Right forelimb (tissue), 1 donor: ENCODE measurements at places on chromosomes 5 and 9.

DNA sequence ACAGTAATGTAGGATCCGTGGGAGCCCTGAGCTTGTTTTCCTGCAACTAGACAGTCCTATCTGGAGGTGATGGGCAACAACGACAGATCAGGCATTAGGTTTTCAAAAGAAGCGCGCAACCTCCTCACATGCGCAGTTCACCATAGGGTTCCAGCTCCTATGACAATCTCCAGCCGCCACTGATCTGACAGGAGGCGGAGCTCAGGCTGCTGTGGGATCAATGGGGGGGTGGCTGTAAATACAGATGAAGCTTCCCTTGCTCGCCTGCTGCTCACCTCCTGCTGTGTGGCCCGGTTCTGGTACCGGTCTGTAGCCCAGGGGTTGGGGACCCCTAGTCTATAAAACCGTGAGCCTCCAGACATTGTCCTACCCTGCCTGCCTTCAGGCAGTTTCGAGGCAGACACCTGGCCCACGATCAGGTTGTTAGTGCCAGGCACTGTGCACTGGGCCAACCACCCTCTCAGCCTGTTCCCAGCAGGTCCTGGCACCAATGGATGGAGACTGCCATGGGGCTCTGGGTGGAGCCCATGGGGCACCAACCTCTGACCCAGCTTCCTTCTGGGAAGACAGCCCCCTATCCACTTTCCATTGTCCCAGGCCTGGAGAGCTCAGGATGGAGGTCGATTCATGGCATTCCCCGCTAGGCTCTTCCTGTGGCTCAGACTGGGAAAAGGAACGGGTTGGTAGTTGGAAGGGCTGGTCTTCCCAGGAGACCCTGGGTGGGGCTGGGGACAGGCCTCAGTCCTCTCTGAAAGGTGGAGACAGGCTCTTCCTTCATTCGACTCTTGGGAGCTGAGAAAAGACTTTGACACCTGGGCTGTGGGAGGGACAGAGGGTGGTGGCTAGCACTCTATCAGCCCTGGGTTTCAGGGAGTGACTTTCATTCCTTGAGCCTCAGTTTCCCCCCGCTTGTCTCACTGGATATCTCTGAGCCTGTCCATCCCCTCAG lies 1.7 kb downstream of the ENDOG start:
- no peak for DNase-seq

DNA sequence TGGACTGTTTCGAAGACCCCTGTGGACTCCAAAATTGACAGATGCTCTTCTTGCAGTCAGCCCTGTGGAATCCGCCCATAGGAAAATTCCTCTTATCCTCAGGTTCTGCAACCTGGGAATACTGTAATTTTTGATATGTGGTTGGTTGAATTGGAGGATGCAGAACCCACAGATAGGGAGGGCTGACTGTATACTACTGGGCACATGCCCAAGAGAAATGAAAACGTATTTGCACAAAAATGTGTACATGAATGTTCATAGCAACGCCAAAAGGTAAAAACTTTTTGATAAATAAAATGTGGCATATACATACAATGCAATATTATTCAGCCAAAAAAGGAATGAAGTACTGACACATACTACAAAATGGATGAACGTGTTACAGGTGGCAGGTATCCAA lies 1.9 kb upstream of the SNAPC3 start:
- no peak for DNase-seq

DNA sequence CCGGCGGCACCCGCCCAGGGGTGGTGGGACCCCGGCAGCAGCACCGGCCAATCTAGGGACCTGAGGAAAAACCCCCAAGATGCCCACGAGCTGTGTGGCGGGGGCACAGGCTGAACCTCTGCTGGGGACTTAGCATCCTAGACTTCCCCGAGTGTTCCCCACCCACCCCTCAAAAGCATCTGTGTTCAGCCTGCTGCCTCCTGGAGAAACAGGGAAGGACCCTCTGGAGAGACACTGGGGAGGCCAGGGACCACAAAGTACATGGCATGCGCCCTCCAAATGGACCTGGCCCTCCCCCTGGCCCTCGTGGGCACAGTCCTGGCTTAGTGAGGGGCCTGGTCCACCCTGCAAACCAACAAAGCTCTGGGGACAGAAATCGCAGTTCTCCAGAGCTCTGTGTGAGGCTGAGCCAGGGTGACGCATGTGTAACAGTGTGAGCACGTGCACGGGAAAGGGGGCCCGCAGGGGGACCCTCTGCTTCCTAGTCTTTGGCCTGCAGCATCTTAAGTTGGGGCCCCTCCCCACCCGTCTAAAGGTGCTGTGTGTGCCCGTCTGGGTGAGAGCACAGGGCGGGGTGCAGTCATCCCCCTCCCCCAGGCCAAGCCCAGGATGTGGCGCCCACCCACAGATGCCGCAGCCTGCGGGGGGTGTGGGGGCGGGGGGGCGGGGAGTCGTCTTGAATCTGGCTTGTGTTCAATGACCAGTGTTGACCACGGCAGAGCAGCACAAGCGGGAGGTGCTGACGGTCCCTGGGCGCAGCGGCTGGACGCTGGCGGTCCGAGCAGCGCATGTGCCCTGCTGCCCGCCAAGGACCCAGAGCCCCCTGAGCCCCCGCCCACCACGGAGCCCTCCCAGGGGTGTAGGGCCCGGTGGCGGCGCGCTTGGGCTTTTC lies 672 bp upstream of the KCNT1 start:
- DNase-seq: no peak

GRCh38 chr5:57383093-57383861 lies 99.3 kb downstream of the ACTBL2 start:
- DNase-seq: no peak

- no peak for DNase-seq
These were observed 92.1 kb downstream of the ZCCHC7 start for GRCh38 chr9:37212435-37212834.

DNA sequence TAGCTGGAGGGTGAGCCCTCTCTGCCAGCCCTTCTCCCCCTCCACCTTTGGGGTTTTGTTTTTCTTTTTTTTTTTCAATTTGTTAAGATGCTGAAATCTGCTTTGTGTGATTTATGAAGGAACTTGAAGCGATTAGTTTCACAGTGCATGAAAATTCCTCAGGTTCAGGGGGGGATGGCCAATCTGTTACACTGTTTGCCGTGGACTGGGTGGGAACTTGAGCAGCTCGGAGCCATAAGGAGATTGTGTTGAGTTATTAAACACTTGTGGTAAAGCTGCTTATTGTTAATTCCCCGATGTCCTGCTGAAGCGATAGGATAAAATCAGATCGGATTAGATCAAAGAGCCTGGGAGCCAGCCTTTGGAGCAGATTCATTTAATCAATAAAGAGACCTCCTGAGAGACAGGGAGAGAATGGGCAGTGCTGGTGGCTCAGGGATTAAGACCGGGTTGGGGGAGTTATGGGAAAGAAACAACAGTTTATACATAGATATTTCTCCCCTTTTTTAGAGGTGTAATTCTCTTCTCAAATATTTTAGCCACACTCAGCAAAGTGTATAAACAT lies 105.8 kb upstream of the SPATA31D4 start:
- no peak for DNase-seq

DNA sequence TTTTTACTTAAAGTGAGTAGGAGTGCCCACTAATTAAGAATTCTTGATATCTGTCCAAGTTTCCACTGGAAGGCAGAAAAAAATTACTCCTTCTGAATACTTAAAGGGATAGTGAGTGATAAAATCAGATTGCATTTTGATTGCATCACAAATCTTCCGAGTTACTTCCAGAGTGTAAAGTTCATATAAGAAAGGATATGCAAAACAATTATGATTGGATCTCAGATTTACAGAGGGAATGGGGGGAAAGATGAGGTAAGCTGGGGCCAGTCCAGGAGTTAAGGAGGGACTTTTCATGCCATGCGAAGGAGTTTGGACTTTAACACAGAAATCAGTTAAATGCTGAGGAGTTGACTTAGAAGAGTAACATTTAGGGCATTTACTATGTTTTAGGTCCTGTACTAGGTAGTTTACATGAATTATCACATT lies 9.3 kb upstream of the RNF145 start:
- no peak for DNase-seq

DNA sequence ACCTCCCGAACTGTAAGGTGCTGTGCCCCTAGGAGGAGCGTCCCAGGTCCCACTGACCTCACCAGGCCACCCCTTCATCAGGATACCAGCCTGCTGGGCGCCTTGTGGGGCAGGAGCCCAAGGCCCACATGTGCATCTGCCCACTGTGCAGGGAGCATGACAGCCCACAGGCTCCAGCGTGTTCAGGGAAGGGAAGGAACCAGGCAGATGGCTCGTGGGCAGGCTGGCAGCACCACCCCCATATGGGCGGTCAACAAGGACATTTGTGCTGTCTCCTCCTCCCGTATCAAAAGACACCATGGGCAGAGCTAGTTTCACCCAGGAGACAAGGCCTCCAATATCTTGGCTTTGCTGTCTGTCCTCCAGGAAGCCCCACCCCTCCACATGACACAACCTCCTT lies 85.5 kb upstream of the PPP1R26 start:
- DNase-seq: no peak

DNA sequence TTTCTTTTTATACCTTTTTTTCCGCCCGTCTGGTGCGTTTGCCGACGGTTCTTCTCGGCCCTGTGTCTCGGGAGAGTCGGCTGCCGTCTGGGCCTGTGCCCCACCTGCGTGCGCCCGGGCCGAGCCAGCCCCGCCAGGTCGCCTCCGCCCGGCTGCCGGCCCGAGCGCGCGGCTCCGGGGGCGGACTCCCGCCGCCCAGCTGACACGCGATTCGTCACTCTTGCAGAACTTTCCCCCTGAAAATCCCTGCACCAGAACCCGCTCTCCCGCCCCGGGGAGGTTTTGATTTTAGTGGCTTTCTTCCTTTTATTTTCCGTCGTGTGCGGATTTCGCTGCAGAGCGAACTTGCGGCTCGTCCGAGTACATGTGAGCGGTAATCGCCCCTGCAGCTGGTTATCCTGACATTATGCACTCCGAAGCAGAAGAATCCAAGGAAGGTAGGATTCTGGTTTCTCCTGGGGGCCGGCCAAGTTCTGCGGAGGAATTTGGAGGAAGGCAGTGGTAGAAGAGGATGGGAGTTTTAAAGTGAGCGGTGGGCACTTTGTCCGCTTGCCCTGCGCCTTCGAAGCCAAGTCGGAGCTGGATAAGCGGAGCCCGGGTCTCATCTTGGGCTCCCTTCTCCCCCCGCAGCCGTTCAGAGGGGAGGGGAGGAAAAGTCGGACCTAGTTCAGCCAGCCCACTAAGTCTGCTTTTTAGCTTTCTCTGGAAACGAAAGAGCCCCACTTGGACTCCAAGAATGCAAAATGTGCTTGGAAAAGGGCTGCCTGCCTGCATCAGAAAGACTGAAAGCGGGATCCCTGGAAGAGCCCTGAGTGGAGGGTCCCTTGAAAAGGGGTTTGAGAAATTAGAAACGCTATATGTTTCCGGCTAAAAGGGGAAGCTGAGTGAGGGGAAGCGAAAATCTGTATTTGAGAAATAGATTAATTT lies at the start of gene TNFAIP8:
TSS of gene TNFAIP8 (plus strand) at position 335 of the 927 bp plus-strand sequence. CDS start at position 407, 72 bp downstream.
- peak; percentile 84 for DNase-seq

DNA sequence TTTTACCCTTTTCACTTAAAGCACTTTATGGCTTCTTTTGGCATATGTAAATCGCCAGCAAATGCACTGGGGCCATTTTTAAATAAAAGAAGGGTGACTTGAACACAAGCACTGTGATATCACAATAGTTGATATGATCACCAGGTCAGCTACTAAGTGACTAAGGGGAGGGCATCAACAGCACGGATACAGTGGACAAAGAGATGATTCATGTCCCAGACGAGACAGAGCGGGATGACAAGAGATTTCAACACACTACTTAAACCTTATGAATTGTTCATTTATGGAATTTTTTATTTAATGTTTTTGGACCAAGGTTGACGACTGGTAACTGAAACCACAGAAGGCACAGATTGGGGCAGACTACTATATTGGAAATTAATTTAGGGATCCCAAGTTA lies 54.1 kb downstream of the RORB start:
- no peak for DNase-seq

DNA sequence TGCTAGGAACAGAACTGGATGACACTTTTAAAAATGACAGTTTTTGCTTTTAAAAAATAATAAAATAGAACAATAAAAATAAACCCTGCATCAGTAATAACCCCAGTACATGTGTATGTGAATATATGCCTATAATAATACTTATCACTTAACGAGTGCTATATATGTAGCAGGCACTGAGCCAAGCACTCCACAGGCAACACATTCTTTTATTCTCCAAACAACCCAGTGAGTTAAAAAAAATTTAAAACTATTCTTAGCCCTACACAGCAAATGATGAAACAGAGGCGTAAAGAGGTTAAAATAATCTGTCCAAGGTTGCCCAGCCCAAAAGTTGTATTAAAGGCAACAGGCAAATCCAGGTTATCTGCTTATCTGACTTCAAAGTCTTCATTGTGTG lies 124.5 kb upstream of the SMIM23 start:
- no peak for DNase-seq

DNA sequence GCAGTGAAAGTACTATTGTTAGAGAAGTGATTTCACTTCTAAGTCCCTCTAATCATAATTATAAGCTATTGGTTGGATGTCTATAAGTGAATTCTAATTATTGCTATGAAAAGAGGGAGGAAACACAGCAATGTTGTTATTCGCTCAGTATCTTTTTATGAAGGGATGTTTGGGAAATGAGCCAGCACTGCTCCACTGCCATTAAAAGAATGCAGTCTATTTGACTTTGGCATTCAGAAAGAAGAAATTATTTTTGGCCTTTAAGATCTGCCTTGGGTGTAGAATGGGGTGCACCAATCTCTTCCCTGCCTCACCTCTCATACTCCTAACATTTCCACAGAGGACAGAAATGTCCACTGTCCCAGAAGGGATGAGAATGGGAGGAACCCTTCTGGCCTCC lies 332.0 kb downstream of the SPATA31D1 start:
- no peak for DNase-seq

GRCh38 chr5:136198453-136198852 lies 5.5 kb upstream of the SMIM32 start:
- DNase-seq: no peak

GRCh38 chr9:122463828-122464632 lies 13.7 kb downstream of the OR1J1 start:
- no peak for DNase-seq

DNA sequence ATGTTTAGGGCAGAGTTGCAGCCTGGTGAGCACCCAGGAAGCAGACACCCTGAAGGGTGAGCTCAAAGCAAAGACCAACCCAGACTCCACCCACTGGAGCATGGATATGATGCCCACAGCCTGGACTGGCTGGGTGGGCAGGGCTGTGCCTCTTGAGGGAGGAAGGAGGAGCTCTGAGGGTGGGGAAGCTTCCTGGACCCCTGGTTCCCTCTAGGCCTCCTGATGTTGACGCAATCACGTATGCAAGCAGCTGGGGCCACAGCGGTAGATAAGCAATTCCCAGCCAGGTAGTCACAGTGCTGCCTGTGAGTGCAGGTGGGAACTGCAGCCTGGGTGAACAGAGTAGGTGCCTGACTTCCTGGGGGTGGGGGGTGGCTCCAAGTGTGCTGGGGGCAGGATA lies 271.5 kb downstream of the CDK5RAP2 start:
- DNase-seq: no peak

DNA sequence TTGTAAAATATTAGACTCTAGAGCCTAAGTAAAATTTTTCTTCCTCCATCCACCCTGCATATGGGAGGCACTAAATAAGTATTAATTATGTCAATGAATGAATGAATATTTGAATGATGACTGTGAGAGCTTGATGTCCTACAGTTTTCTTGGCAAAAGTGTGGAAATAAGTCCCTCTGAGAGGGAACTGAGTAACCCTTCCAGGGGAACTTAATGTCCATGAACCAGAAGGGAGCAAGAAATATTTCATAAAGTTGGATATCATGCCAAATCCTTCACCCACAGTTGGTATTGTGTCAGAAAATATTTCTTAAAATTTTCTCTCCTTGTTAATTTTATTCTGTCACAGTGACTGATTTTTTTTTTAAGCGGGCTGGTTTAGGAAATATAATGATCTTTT lies 36.6 kb downstream of the NNT start:
- no peak for DNase-seq
